ENCODE measurements at places on chromosomes 1 and 21. TPM values are rescaled to one million over a fixed set of nuclear protein-coding genes. Genes with fewer than 3 reads are reported as not detected.

The TNFRSF14 gene
- 0.25 TPM for total RNA-seq

The MFN2 gene
- 33.8 TPM for total RNA-seq

The NADK gene
- total RNA-seq: 35.0 TPM

The TTC34 gene
- 0.05 TPM for total RNA-seq

The TNFRSF4 gene
- total RNA-seq: not detected

The LCE1D gene
- not detected for total RNA-seq

The SYT14 gene
- 0.10 TPM for total RNA-seq

The TMEM269 gene
- 0.18 TPM for total RNA-seq

The S100A3 gene
- 97.4 TPM for total RNA-seq

The ANKRD65 gene
- not detected for total RNA-seq

The OXCT2 gene
- total RNA-seq: 0.60 TPM

The LEMD1 gene
- total RNA-seq: not detected

The AVPR1B gene
- total RNA-seq: not detected

The ELAPOR1 gene
- 0.51 TPM for total RNA-seq

The OVAAL gene
- total RNA-seq: not detected

The TRIM17 gene
- not detected for total RNA-seq

The SLFNL1 gene
- total RNA-seq: not detected

The RHEX gene
- total RNA-seq: not detected

The PTGS2 gene
- 9.0 TPM for total RNA-seq

The OR2L13 gene
- not detected for total RNA-seq

The PER3 gene
- 1.2 TPM for total RNA-seq

The IGSF9 gene
- 0.22 TPM for total RNA-seq

The OPRD1 gene
- 0.14 TPM for total RNA-seq

The B3GALT6 gene
- total RNA-seq: 22.5 TPM

The MPL gene
- total RNA-seq: 0.31 TPM

The KLF17 gene
- 0.33 TPM for total RNA-seq

The EXO5 gene
- total RNA-seq: 3.5 TPM

The UBXN10 gene
- not detected for total RNA-seq

The TSTD1 gene
- not detected for total RNA-seq

The PRXL2B gene
- total RNA-seq: 21.6 TPM

The SLAMF9 gene
- total RNA-seq: 0.40 TPM

The GABRD gene
- 0.74 TPM for total RNA-seq

The LRRC8D gene
- total RNA-seq: 42.6 TPM

The TMEM79 gene
- total RNA-seq: 7.7 TPM

The APOBEC4 gene
- not detected for total RNA-seq

The SFT2D2 gene
- total RNA-seq: 21.4 TPM

The ANGPTL1 gene
- total RNA-seq: not detected

The HES2 gene
- 4.7 TPM for total RNA-seq

The MT1HL1 gene
- not detected for total RNA-seq

The NES gene
- 1.2 TPM for total RNA-seq

The CYP2J2 gene
- 0.06 TPM for total RNA-seq

The KIAA1614 gene
- 1.0 TPM for total RNA-seq

The FBLIM1 gene
- total RNA-seq: 26.3 TPM

The CLCNKA gene
- not detected for total RNA-seq

The NR0B2 gene
- total RNA-seq: not detected

The CASQ1 gene
- total RNA-seq: not detected

The DYRK1A gene
- 11.3 TPM for total RNA-seq

Measured in A549 treated with RU486 at 1 μM for 4 hours (cell line).